ENCODE measurements at places on chromosomes 1 and 21.
A peak's percentile ranks its signal among the peaks of the same experiment; 100 is the strongest.

GRCh38 chr1:224059897-224060427 lies 53.9 kb upstream of the FBXO28 start:
- DNase-seq, result no peak

- no peak for DNase-seq
Measured at GRCh38 chr1:145992502-145992936, 3.9 kb downstream of the TXNIP start.

DNA sequence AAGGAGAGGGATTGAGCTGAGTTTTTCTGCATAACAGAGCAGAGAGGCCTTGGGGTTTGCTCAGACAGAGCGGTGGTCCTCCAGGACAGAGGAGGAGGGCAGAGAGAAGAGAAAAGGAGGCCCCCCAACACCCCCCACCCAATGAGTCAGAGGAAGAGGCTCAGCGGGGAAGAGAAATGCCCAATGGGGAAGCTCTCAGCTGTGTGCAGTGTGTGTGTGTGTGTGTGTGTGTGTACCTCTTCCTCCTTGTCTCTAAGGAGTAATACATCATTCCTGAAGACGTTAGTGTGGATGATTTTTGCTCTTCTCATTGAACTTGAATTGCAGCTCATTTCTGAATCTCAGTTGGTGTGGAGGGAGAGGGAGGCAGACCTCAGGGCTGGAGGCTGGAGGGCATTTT lies 8.7 kb downstream of the TMPRSS3 start:
- DNase-seq, result no peak

- DNase-seq, result peak; percentile 11
Measured at GRCh38 chr21:35882791-35883240, 177.5 kb downstream of the SETD4 start.

DNA sequence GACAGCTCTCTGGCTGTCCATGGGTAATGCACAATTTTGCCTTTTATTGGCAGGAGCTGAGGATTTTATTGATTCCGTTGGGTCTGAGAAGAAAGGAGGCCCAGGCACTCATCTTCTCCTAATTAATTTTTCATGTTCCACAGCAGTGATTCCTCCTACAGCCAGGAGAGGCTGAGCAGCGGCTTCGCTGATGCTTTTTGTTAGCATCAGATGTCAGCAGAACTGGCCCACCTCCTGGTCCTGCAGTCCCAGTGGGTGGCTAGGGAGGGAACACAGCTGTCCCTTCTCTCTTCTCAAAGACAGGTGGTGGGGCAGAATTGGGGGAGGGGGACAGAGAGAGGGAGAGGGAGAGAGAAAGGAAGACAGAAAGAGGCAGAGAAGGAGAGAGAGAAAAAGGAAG lies 5.7 kb downstream of the MT1HL1 start:
- no peak for DNase-seq

- DNase-seq, result no peak
Measured at GRCh38 chr1:213779228-213779627, 208.5 kb upstream of the PROX1 start.

- DNase-seq, result no peak
Measured at GRCh38 chr1:200282497-200283122, 127.2 kb downstream of the ZNF281 start.

DNA sequence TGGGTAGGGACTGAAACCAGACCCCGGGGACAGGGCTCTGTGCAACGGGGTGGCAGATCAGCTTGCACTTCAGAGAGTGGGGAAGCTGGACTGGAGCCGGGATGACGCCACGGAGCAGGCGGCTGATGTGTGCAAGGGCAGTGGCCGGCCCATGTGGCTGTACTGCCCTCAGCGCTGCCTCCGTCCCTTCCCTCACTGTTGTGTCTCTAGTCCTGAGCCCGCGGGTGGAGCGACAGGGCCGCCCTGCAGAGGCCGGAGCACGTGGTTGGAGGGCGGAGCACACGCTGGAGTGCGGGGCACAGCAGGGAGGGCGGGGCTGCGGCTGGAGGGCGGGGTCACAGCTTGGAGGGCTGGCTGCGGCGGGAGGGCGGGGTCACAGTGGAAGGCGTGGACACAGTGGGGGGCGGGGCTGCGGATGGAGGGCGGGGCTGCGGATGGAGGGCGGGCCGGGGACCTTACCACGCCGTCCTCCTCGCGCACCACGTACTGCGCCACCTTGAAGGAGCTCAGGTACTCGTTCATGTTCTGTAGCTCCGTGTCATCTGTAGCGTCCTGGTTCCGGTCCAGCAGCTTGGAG lies 52.4 kb downstream of the CHD5 start:
- no peak for DNase-seq

DNA sequence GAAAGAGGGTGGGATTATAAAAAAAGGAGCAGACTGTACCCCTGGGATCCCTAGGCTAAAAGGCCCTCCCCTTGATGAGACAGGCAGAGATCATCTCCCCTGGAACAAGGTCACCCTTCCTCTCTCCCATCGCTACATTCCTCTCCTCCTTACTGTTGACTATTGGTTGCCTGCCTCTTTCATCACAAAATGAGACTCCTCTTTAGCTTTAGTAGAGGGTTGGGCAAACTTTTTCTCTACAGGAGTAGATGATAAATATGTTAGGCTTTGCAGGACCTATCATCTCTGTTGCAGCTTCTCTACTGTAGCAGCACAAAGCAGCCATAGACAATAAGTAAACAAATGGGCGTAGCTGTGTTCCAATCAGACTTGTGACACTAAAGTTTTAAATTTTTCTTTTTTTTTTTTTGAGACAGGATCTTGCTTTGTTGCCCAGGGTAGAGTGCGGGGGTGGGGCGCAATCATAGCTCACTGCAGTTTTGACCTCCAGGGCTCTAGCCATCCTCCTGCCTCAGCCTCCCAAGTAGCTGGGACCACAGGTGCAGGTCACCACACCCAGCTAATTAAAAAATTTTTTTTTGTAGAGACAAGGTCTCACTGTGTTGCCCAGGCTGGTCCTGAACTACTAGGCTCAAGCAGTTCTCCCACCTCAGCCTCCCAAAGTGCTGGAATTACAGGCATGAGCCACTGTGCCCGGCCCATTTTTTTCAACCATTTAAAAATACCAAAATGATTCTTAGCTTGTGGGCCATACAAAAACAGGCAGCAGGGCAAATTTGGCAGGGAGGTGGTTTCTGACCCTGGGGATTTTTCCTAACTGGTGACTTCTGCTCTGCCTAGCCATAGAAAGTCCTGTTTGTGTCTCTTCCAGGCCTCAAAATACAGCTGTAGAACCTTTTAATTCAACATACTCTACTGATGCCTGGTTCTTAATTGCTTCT lies 15.1 kb downstream of the MCL1 start:
- DNase-seq, result no peak

DNA sequence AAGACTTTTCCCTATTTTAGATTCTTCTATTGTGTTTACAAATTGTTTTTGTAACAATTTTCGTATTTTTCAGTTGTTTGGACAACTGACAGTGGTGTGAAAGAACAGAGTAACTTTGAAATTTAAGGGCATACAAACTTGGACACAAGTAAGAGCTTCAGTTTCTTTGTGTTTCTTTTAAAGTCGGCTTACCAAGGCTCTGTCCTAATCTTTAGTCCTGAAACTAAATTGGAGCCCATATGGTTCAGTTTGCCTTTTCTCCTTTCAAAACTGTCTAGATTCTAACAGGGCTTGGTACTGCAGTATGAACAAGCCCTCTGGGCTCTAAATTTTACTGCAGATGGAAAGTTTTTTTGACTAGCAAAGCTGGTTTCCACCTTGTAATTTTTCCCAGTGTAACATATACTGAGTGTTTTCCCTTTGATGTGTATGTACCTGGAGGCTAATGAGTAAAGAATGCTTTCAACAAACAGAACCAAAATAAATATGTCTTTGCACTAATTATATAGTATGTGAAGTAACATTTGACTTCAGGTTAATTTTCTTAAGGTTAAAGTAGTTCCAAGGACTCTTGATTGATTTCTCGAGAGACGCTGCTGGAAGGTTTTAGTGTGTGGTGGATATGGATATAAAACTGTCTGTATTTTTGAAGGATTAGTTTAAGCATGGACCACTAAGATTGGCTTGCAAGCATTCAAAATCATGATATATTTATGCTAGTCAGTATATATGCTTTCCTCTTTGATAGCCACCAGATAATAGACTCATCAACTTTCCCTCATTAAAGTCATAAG lies 4.1 kb downstream of the SNX27 start:
- no peak for DNase-seq

DNA sequence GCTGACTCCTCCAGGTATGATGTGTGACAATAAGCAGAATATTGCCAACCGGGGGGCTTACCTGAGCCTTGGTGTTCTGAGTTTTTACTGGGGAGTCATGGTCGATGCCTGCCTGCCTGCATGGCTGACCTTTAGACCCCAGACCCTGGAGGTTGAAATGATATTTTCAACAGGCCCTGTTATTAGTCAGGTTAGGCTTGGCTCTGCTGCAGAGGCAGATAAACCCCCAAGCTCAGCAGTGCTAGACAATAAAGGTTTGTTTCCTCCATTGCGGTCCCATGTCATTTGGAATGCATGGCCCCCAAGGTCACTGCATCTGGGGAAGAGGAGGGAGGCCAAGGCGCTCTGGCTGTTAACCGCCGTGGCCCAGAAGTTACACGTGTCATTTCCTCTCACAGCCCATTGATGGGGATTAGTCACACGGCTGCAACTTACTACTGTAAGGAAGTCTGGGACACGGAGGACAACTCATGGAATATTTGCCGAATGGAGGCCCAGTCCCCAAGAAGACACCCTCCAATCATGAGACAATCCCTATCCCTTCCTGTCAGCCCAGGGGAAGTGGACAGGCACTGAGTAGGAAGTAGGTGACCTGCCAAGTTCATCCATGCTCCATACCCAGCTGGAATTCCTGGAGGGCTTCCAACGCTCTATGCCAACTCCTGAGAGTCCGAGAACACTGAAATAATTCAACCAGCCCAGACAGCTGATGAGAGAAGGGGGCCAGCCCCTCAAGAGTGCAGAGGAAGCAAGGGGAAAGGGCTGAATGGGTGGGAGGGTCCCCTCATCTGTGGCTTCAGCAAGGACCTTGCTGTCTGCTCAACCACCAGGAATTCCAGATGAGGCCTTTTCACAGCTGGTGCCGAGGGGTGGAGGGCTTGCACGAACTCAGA lies 97.3 kb downstream of the TAS1R2 start:
- DNase-seq, result no peak

GRCh38 chr1:203871114-203871880 lies 9.9 kb downstream of the SNRPE start:
- peak; percentile 80 for DNase-seq

- DNase-seq, result no peak
Measured at GRCh38 chr1:177934927-177935326, 34.9 kb downstream of the SEC16B start.

DNA sequence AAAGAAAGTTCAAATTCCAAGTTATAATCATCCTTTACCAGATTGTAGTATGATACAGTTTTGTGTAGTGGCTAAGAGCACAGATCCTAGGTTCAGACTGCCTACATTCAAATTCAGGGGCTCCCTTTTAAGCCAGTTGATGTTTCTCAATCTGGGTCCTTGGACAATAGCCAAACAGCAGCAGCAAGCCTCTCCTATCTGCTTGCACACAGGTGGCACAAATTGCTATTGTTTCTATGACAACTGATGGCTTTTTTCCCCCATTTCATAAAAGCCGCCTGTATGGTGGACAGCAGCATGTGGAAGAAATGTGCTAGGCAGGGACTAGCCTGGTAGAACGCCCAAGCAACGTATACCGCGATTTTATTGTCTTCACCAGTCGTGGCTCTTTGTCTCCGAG lies 76.5 kb downstream of the S1PR1 start:
- DNase-seq, result no peak

- DNase-seq, result no peak
Measured at GRCh38 chr21:42311160-42311559, 4.0 kb downstream of the TFF3 start.

DNA sequence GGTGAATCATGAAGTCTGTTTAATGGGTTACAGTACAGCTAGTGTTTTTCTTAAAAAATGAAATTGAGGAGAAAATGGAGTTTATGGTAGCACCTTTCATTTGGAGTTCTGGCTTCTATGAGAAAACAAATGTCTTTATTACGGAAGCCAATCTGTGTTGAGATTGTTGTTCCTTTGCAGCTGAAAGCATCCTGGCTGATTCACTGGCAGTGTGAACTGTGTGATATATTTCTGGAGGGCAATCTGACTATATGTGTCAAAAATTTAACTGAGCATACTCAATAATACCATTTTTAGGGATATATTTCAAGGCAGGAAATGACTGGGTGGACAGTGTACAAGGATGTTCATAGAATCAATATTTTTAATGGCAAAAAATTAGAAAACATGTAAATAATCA lies 46.6 kb upstream of the LYST start:
- no peak for DNase-seq

DNA sequence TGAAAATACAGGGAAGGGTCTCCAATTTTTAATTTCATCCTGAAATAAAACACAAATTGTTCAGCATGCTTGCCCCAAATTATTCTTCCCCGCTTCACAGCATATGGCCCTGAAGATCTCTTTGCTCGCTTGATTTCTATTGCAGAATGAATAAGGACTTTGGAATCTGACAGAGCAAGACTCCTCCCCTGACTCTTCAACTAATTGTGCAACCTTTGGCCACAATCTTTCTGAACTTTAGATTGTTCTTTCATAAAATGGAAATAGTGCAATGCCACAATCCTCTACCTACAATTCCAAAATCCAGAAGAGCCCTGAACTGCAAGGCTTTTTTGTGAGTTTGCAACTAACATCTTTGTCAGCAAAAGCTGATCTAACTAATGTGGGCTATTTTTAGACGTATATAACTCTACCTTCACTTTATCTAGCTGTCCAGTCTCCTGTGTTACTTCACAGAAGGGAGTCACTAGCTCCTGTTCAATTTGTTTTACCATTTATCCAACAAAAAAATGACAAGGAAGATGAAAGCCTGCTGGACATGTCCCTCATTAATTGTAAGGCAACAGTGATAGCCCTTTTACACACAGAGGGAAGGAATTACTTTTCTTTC lies 13.4 kb downstream of the RNASEL start:
- DNase-seq, result no peak

GRCh38 chr1:153790966-153791647 lies 15.9 kb downstream of the SLC27A3 start:
- DNase-seq, result peak; percentile 51

DNA sequence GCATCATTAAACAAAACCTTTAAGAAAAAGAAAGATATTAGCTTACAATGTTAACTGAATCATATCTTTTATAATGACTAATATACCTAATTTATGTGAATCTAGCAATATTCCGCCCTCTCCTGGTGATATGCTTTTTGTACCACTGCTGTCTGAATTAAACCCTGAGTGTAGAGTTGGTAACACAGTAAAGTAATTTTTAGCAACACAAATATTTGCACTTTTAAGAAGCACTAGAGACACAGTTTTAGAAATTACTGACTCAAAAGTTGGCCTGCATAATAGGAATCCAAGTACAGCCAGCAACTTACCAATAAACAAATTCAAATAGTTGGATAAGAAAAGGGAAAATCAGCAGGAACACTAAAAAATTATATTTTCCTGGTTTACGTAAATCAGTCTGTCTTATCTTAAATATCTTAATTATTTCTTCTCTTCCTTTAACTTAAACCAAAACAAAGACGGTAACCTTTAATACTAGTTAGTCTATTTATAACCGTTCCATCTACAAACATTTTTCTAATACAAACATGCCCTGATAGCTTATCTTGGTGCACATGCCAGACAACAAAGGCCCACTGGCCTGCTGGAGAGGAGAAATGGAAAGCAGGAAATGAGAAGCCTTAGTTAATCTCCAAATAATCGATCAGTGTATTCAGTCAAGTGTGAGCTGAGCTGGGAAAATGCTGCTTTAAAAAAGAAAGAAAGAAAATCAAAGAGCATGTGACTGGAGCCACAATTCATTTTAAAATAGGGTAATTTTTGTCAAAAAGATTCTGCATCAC lies 246.0 kb downstream of the RERE start:
- peak; percentile 29 for DNase-seq

- DNase-seq, result no peak
Measured at GRCh38 chr1:27144049-27144748, 10.7 kb downstream of the SLC9A1 start.

GRCh38 chr1:44554706-44555105 lies 119.6 kb downstream of the TMEM53 start:
- no peak for DNase-seq

Measured in astrocyte of the cerebellum (primary cell).